ENCODE measurements at places on chromosomes 13 and 19. TPM values are rescaled to one million over a fixed set of nuclear protein-coding genes. Genes with fewer than 3 reads are reported as not detected.

S1PR5 gene
- total RNA-seq = not detected

UBL3 gene
- 15.1 TPM for total RNA-seq

CGB3 gene
- not detected for total RNA-seq

- DNase-seq = no peak
Observed at GRCh38 chr13:77457966-77458365, 77.5 kb upstream of the SCEL start.

DNA sequence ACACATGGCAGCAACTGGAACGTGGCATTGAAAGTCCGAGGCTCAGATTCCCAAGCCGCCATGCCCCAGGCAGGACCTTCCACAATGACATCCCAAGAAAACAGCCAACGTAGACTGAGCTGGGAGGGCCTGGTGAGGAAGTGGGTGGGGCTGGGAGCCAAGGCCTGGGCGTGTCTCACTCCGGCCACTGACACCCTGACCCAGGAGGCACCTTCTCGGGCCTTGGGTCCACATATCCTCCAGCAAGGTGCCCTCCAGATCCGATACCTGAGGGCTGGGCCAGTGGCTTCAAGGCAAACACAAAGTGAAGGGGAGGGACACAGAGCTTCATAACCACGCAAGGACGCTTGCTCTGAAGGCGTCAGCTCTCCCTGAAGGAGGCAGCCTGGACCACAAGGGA, 43.0 kb downstream of the RAB20 start:
- DNase-seq = no peak

GRCh38 chr13:98967491-98967890, 10.4 kb downstream of the DOCK9 start:
- DNase-seq = no peak

GRCh38 chr13:46342538-46342937, 44.5 kb downstream of the RUBCNL start:
- DNase-seq = no peak

Measured in dermis blood vessel endothelial cell (primary cell).